Right ventricle myocardium superior (tissue), 1 donor: ENCODE measurements at places on chromosomes 7 and 10. TPM values are rescaled to one million over a fixed set of nuclear protein-coding genes. Genes with fewer than 3 reads are reported as not detected.

Gene DMBT1
- not detected for total RNA-seq

GRCh38 chr10:241451-241850 is 106.2 kb downstream of the ZMYND11 start:
- DNase-seq = peak; percentile 53

DNA sequence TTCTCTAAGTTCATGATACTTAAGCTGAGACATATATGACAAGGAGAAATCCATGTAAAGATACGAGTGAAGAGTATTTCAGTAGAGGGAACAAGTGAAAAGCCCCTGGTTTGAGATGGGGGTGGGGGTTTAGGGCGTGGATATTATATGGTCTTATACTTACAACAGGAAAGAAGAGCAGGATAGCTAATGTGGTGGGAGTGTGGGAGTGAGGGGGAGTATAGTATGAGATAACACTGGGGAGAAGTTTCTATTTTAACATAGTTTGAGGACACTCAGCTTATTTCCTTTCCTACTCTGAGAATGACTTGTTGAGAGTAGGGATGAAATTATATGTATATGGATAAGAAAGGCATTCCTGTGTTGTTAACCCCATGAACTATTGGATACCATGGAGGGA is 36.5 kb downstream of the MCU start:
- DNase-seq = no peak

Gene MAGI2
- total RNA-seq = 3.9 TPM

- no peak for DNase-seq
Observed at GRCh38 chr7:140918236-140918635, 6.5 kb downstream of the BRAF start.

DNA sequence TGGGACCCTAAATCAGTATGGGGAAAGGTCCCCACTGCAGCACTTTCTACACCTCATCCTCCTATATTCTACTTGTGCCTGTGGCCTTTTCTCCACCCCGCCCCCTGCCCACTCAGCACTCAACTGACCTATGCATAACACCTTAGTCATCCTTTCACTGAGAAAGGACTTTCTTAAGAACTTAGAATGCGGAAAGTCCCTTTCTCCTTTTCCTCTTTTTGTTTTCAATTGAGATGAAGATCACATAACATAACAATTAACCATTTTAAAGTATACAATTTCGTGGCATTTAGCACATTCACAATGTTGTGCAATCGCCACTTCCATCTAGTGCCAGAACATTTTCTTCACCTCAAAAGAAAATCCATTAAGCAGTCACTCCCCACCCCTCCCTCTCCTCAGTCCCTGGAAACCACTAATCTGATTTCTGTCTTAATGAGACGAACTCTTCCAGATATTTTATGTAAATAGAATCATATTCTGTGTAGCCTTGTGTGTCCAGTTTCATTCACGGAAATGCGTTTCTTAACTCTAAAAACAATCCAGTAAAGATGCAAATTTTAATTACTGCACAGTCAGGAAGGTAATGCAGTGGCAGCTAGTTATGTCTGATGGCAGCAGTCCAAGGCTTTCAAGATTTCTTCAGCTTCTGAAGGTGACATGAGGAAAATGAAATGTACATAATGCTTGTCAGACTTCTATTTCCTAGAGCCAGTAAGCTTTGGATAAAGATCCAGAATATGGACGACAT is 41.7 kb downstream of the FAS start:
- no peak for DNase-seq

Gene TMEM140
- total RNA-seq = 22.8 TPM

Gene PHYHIPL
- total RNA-seq = not detected

DNA sequence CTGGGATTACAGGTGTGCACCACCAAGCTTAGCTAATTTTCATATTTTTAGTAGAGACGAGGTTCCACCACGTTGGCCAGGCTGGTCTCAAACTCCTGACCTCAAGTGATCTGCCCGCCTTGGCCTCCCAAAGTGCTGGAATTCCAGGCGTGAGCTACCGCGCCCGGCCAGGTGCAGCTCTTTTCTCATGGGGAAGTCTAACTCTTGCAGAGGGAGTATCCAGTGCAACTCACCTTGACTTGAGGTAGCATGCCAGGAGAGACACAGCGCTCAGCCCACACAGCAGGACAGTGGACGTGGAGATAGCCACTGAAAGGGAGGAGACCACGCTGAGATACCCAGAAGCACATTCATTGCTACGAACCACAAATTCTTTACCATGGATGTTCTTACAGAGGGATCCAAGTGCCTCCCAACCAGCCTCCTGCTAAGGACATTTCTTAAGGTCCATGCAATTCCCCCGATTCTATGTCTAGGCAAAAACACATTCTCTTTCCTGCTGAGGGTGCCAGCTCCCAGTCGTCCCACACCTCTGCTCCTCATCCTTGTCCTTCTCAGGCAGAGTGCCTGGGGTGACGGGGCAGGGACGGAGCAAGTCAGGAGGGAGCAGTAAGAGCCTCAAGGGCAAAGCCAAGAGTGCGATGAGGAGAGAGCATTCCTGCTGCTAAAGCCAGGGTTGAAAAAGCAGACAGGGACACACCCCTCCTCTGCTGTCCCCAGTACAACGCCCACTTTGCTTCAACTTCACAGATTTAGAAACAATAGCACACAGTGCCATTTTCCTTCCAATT is 21.0 kb downstream of the IL15RA start:
- peak; percentile 13 for DNase-seq

GRCh38 chr7:70920876-70921275 is 211.1 kb upstream of the GALNT17 start:
- DNase-seq = no peak

Gene C10orf105
- total RNA-seq = 0.05 TPM

- no peak for DNase-seq
Observed at GRCh38 chr7:137611606-137612005, 235.2 kb downstream of the DGKI start.

- DNase-seq = no peak
Observed at GRCh38 chr7:19224951-19225350, 79.7 kb upstream of the FERD3L start.

Gene RBP4
- total RNA-seq = 4.9 TPM

DNA sequence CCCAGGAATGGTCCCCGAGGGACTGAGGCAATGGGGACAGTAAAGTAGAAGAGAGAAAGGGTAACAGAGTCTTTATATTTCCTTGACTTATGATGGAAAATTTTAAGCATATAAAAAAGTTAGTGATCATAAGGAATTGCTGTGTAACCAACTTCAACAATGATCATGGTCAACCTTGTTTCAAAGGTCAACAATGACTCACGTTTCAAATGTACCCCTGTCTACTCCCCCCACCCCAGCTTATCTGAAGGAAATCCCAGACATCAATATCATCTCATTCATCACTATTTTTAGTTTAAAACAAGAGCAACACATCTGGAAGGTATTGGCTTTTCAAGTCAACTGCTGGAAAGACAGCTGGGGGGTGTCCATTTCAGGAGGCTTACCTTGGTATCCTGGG is 92.9 kb downstream of the SMURF1 start:
- DNase-seq = no peak

Gene SLC39A12
- total RNA-seq = not detected

DNA sequence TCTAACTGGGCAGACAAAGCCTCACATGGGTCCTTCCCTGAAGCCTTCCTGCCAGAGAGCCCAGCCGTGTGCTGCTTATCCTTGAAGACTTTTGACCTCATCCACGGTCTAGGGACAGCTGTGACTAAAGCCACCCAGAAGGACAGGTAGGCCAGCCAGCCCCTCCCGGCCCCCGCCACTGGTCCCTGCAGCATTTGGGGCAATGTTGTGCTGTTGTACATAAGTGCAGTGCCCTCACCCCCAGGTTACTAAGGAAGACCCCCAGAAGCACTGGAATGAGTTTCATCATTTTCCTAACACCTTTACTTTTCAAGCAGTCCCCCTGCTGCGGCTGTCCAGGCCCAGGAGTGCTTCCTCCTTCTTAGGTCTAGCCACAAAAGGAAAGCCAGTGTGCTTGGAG is 43.0 kb downstream of the TMEM209 start:
- DNase-seq = no peak
